ENCODE measurements at places on chromosomes 1 and 21. TPM values are rescaled to one million over a fixed set of nuclear protein-coding genes. Genes with fewer than 3 reads are reported as not detected.

LCE6A gene
- not detected for polyA plus RNA-seq

ILDR2 gene
- 1.5 TPM for polyA plus RNA-seq

TRNP1 gene
- polyA plus RNA-seq: 33.0 TPM

COL6A2 gene
- polyA plus RNA-seq: 52.4 TPM

TDRD5 gene
- polyA plus RNA-seq: 1.5 TPM

HHIPL2 gene
- not detected for polyA plus RNA-seq

UBASH3A gene
- not detected for polyA plus RNA-seq

KCNE2 gene
- 0.80 TPM for polyA plus RNA-seq

OR6K3 gene
- not detected for polyA plus RNA-seq

TRIM17 gene
- 1.3 TPM for polyA plus RNA-seq

INSRR gene
- 2.4 TPM for polyA plus RNA-seq

SNIP1 gene
- polyA plus RNA-seq: 3.9 TPM

TMEM234 gene
- 20.5 TPM for polyA plus RNA-seq

AMY1A gene
- not detected for polyA plus RNA-seq

NUDT17 gene
- polyA plus RNA-seq: 5.5 TPM

C21orf58 gene
- 0.67 TPM for polyA plus RNA-seq

CIART gene
- 9.1 TPM for polyA plus RNA-seq

S100A8 gene
- 17.5 TPM for polyA plus RNA-seq

RHBDL2 gene
- 0.34 TPM for polyA plus RNA-seq

S100A7A gene
- not detected for polyA plus RNA-seq

SPRR4 gene
- not detected for polyA plus RNA-seq

SPRR1A gene
- not detected for polyA plus RNA-seq

S100A14 gene
- polyA plus RNA-seq: 35.6 TPM

RIMS3 gene
- 1.6 TPM for polyA plus RNA-seq

PM20D1 gene
- polyA plus RNA-seq: 1.6 TPM

PRDM2 gene
- polyA plus RNA-seq: 8.2 TPM

CACNA1E gene
- polyA plus RNA-seq: 0.19 TPM

PGLYRP4 gene
- not detected for polyA plus RNA-seq

DCLRE1B gene
- 1.4 TPM for polyA plus RNA-seq

DIO1 gene
- 40.6 TPM for polyA plus RNA-seq

METTL13 gene
- 24.5 TPM for polyA plus RNA-seq

ZNF678 gene
- 1.3 TPM for polyA plus RNA-seq

SLAMF7 gene
- polyA plus RNA-seq: 0.65 TPM

WDR64 gene
- polyA plus RNA-seq: not detected

CCDC17 gene
- polyA plus RNA-seq: 1.0 TPM

C1orf116 gene
- polyA plus RNA-seq: 11.9 TPM

Data from kidney (tissue), 22 donors.